ENCODE measurements at places on chromosomes 7 and 10.

DNA sequence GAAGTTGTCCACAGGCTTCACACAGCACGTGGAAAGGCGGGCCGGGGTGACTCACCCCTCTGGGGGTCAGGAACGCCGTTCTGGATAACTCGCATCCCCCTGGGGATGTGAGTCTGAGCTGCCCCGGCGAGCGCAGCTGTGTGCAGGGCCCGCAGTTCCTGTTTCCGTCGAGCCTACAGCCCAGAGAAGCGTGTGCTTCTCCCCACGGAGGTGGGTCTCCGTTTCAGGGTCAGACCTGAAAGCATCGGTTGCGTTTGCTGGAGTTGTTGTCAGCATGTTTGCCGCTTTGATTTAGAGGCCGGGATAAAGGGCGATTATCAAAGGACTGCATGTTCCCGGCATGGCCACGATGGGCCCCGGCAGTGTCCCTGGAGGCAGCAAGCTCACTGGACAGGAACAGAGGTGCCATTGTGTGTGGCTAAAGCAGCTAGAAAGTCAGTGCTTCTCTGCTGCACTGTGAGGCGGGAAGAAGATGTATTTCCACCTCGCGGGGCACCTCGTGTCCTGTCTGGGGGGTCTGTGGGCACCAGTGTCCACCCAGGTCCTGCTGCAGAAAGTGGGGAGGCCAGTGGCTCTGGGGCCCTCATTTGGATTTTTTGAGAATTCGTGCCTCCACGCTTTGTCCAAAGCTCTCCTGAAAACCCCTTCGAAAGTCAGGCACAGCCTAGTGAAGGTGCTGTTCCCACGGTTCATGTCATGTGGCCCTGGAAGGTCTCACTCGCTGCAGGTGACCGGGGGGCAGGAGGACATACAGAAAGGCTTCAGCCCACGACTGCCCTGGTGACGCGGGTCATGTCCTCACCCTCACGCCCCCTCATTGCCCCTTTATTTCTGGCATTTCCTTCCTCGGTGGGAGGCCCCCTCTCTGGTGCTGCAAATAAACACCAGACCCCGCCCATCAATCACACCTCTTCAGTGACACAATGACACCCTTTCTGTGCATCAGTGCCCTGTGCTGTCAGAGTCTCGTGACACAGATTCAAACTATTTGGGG lies 27.4 kb upstream of the GDI2 start:
- no peak for DNase-seq

DNA sequence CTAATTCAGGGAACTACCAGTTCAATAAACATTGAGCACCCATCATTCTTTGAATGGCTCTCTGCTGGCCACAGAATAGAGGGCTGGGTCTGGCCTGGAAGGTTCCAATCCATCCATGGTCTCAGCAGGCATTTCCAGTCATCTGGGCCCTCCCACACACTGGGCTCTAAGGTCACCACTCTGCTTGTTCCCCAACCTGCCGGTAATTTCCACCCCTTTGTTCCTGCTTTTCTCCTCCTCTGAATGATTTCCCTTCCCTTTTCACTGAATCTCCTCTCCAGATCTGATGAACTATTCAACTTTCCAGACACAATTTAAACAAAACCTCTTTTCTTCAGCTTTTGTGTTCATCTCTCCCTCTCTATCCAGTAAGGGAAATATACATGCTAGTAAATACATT lies 2.6 kb downstream of the BZW2 start:
- DNase-seq = no peak

DNA sequence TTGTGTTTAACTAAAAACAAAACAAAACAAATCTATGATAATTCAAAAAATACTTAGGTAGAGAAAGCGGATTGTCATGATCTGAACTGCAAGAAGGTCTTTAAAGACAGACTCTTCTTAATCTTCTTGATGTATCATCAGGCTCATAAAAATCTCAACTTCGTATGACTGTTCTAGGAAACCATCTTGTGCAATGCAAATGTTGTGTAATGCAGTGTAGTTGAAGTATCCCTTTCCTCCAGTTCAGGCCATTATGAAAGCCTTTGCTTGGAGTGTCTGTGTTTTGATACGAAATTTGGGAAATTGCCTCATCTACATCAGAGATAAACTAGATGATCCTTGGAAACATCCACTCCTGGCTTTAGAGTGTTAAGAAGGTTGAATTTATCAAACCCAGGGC lies 30.9 kb downstream of the CDK1 start:
- DNase-seq = peak; percentile 53

DNA sequence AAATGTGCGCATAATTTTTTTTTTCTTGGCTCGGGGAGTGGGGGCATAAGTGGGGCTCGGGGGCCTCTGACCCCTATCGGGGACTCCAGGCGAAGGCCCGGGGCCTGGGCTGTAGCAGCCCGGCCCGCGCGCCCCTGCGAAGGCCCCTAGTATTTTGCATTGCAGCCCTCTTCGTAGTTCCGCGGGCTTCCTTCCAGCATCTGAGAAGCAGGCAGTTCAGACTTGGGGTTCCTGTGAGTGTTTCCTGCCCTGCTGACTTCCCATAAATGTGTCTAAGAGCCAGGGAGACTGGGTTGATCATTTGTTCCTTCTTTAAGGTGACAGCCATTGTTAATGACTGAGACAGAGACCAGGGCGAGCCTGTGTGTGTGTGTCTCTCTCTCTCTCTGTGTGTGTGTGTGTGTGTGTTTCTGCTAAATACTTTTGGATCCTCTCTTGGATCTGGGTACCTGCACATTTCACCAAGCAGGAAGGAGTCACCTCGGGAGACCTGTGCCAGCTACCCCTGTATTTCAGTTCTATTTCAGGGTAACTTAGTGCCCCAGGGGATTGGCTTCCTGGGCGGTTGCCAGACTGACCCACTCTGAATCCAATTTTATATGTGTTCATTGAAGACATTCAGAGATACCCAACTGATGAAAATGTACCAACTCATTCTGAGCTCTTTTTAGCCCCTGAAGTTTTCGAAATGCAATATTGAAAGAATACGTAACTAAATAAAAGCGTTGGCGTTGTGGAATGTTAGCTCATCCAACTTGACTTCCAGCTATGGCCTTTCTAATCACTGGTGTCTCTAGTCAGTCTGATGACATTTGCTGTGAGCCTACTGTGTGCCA lies 805 bp downstream of the MSRB2 start:
- DNase-seq = peak; percentile 64

GRCh38 chr10:76415554-76415953 lies 984.1 kb downstream of the LRMDA start:
- no peak for DNase-seq

DNA sequence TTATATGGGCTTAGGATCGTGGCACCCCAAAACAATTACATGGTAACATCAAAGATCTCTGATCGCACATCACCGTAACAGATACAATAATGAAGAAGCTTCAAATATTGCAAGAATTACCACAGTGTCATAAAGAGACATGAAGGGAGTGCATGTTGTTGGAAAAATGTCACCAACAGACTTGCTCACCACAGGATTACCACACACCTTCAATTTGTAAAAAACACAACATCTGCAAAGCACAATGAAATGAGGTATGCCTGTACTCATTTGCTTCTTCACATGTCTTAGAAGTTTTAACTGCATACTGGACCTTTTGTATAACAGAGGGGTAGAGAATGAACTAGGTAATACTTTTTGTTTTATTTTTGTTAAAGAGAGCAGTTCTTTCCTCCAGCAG lies 96.6 kb downstream of the TPST1 start:
- DNase-seq = no peak

DNA sequence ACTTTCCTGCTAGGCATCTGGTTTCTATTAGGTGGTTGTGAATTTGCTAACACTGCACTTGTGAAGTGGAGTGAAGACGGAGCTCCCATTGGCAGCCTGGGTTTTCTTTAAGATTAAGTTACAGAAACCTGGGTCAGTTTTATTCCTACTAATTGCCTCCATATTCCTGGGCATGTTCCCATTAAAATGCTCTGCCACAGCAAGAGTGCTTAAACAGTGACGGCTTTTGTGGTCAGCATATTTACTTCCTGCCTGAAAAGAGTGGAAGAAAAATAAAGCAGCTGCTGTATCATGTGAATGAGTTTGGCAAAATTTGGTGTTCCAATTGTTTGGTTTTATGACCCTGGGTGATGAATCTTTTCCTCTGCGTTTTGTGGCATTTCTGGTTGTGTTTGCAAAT lies 96.9 kb upstream of the PLXDC2 start:
- DNase-seq = peak; percentile 17

GRCh38 chr7:141291541-141291940 lies 217.7 kb downstream of the TMEM178B start:
- no peak for DNase-seq

DNA sequence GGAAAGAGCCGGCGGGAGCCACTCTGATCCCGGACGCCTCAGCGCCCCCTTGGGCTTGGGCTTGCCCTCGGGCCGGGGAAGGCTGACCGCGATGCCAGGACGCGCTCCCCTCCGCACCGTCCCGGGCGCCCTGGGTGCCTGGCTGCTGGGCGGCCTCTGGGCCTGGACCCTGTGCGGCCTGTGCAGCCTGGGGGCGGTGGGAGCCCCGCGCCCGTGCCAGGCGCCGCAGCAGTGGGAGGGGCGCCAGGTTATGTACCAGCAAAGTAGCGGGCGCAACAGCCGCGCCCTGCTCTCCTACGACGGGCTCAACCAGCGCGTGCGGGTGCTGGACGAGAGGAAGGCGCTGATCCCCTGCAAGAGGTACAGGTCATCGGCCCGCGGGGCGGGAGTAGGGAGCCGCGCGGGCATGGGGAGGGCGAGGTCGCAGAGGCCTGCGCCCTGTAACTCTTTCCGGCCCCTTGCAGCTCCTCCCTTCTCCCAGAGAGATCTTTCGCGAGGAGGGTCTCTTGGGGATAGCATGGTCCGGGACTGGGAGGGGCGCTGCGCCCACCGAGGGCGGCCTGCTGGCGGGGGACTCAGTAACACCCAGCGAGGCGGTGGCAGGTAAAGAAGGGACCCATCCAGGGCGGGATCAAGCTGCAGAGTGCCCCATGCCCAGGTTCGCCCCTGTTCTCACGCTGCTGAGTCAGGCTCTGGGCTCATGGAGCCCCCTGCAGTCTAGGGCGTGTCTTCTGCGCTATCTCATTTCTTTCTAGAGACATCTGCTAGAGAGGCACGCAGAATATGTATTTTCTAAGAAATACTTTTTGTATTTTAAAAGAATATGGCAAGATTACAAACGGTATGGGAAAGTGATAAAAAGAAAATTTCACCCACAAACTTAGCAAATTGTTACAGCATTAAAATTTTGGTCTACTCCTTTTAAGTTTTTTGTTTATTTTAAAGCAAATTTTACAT lies 687 bp downstream of the EPDR1 start:
- peak; percentile 50 for DNase-seq

GRCh38 chr10:124480860-124481259 lies 19.2 kb downstream of the LHPP start:
- no peak for DNase-seq

Measured in AG20443 (cell line).